ELF-1 (cell line): ENCODE measurements at places on chromosomes 16 and 17.
A peak's percentile ranks its signal among the peaks of the same experiment; 100 is the strongest.

DNA sequence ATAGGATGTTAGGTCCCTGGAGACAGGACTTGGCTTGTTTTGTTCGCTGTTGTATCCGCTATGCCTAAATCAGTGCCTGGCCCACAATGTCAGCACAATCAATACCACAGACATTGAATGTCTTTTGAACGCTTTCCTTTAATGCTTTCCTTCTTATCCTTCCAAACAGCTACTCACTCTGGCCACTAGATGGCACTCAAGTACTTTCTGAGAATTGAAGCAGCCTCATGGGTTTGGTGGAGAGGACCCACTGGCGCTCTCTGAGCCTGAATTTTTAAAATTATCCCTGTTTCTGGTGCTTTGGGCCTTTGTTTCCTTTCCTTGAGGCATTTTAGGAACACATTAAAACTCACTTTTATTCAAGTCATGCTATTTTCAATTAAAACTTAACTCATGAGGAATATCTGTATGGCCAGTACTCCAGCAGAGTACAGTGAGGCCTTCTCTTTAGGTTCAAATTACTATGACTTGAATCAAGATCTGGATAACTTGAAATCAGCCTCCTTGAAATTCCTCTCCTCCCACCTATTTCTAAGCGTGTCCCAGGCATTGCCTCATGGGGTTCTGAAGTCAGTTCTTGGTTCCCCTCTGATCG, 3.2 kb upstream of the NLRP1 start:
- DNase-seq = peak; percentile 48

- peak; percentile 24 for DNase-seq
These were observed 32.2 kb downstream of the DRC3 start for GRCh38 chr17:18004884-18005305.

DNA sequence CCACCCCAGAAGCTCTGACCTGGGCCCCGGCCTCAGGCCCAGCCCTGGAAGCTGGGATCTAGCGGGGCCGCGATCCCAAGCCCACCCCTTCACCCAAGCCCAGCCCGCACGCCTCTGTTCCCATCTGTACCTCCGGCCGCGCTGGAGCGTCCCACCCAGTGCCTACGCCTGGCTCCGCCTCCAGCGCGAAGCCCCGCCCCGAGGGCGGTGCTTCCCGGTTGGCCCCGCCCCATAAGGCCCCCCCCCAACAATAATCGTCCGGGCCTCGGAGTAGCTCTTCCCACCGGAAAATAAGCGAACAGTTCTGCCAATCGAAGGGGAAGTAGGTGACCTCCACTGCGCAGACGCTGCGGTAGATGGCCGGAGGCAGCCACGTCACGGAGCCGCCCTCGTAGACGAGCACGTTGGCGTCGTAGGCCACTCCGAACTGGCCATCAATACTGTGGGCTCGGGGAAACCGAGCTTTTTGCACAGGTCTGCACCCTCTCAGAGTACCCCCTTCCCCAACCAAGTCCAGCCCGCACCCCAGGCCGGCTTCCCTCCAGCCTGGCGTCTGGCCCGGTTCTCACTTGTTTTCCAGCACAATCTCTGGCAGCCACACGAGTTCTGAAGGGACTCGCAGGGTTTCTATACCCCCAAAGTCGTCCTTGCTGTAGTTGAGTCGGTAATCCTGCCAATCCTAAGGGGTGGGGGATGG, 1.1 kb downstream of the CHRNE start:
- DNase-seq = peak; percentile 68

GRCh38 chr16:69014811-69015210, 90.6 kb upstream of the HAS3 start:
- no peak for DNase-seq

- no peak for DNase-seq
These were observed 8.0 kb upstream of the KCNG4 start for GRCh38 chr16:84247844-84248243.

- no peak for DNase-seq
These were observed 14.7 kb upstream of the ZNF469 start for GRCh38 chr16:88368036-88368435.

GRCh38 chr16:70651524-70651923, 5.2 kb downstream of the IL34 start:
- no peak for DNase-seq

DNA sequence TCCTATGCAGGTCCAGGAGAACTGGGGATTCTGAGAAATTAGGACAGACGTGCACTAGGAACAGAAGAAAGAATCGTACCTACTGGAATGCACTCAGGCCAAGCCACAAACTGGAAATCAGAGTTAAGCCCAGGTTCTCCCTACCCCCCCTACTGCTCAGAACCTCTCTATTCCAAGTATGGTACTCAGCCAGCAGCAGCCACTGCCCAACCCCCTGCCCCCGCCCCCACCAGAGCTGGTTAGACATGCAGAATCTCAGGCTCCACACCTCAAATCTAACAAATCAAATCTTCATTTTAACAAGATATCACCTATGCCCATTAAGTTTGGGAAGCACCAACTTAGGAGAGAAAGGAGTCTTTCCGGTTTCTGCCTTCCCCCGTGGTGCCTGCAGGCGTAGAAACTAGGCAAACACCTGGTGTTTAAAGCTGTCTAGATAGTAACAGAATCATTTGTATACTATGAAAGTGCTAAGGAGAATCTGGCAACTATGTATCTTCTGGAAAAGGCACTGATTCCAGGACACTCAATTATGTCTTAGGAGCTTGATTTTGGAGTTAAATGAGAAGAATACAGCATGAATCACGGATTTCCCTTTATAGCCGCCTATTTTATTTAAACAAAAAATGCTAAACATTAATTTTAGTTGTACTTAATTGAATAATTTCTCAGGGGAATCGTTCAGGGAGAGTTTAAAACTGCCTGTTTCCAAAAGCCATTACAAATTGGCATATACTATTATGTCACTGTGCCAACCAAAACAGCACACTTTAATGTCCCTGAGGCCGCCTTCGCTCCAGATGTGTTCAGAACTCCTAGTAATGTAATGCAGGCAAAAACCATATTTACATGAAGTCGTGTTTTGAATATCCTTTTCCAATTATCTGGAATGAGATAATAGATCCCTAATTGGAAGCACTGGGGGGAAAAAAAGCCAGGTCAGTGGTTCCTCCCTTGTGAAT, 166.5 kb downstream of the STX8 start:
- peak; percentile 30 for DNase-seq

GRCh38 chr16:27803775-27804549, 254.0 kb downstream of the KATNIP start:
- DNase-seq = peak; percentile 16

DNA sequence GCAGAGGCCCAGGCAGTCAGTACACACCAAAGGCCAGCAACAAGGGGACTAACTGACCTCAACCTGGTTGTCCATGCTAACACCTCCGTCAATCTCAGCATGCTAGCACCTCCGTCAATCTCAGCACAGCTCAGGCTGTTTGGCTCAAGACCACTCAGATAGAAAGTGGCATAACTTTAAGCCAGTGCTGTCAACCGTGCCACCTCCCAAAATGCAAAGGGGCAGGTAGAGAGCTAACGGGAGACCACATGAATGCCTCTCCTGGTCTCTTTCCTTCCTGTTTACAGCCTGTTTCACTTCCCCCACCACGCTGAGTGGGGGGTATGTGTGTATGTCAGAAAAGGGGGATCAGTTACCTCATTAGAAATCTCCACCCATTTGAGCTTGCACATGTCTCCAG, 3.3 kb downstream of the UBTF start:
- DNase-seq = no peak

DNA sequence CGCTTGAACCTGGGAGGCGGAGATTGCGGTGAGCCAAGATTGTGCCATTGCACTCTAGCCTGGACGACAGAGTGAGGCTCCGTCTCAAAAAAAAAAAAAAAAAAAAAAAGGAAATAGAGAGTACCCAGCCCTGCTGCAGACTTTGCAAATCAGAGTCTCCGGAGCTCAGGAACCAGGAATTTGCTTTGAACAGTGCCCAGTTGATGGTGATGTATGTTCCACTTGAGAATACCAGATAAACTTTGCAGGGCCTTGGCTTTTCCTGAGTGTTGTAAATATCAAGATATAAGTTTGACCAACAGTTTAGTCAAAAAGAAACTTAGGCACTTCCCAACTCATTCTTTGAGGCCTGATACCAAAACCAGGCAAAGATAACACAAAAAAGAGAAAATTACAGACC, 30.6 kb upstream of the MAP3K14 start:
- DNase-seq = no peak

- no peak for DNase-seq
These were observed 419.0 kb upstream of the CDH11 start for GRCh38 chr16:65540901-65541300.

- no peak for DNase-seq
These were observed 16.4 kb upstream of the HERPUD1 start for GRCh38 chr16:56915336-56916119.

GRCh38 chr17:36825113-36825512, 112.2 kb upstream of the LHX1 start:
- no peak for DNase-seq

DNA sequence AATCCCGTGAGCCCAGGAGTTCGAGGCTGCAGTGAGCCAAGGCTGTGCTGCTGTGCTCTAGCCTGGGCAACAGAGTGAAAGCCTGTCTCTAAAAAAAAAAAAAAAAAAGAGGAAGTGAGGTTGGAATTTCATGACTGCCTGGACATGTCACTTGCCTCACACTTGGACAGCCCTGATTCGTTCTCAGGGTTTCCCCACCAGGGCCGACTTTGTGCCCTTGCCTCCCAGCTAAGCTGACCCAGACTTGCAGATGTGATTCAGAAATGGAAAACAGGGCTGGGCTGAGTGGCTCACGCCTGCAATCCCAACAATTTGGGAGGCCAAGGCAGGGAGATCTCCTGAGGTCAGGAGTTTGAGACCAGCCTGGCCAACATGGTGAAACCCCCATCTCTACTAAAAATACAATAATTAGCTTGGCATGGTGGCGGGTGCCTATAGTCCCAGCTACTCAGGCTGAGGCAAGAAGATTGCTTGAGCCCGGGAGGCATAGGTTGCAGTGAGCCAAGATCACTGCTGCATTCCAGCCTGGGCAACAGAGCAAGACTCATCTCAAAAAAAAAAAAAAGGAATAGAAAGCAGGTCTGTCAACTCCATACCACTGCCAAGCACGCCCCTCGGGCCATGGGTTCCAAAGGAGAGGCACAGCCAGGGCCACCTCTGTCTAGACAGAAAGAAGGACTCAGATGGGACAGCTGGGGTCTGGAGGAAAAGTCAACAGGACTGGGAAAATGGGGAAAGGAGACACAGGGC, 46.9 kb downstream of the SOCS1 start:
- DNase-seq = peak; percentile 19

DNA sequence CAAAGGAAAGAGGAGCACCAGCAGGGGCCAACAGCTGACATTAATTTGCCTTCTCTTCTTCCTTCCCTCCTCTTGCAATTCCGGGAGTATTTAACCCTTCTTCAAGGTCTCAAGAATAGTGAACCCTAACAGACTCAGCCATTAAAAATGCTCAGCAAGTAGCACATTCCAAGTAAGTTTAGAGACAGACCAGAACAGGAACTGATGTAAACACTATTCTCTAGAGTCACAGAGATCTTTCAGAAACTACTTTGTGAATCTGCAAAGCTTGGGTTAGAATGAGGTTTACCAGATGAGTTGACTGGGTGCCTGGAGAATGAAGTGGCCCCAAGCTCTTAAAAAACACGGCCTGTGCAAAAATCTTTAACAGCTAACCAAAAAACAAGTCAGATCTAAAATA, 50.9 kb downstream of the TEX2 start:
- no peak for DNase-seq

GRCh38 chr17:45364531-45365390, 47.9 kb upstream of the MAP3K14 start:
- peak; percentile 92 for DNase-seq

DNA sequence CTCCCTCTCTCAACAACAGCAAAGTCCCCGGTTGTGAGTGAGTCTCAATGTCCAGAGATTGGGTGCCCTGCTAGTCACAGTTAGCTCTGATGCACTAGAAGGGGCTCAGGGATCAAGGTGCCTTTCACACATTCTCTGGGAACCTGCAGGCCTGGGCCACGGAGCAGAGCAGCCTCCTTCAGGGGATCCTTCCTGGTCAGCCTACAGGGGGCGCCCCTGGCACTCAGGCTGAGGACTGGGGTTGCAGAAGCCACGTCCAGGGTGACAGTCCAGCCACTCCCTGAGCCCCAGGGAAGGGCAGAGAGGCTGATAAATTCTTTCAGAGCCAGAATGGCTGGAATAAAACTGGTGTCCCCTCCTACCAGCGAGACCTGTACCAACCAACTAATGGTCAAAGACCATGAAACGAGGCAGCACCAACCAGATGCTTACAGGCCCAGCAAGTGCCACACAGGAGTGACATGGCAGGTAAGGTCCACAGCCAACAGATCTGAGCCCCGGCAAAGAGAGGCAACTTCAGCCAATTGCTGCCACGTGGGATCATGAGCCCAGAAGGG, 43.5 kb downstream of the ST3GAL2 start:
- peak; percentile 85 for DNase-seq

- DNase-seq = no peak
These were observed 525.2 kb upstream of the PSMD7 start for GRCh38 chr16:73771196-73772064.

DNA sequence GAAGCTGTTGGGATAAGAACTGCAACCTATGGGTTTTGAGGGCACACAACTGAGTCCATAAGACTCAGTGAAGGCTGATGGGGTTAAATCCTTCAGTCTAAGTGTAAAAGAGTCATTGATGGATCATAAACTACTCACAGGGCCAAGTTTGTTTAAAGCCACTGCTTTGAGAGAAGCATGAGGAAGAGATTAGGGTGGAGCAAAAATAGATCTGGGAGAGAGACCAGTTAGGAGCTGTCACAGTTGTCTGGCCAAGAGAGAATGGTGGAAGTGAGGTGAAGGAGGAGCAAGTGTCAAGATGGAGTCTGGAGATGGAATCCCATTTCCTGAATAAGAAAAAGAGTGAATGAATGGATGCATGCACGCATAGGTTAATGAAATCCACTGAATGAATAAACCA, 379.1 kb upstream of the CDH11 start:
- no peak for DNase-seq

DNA sequence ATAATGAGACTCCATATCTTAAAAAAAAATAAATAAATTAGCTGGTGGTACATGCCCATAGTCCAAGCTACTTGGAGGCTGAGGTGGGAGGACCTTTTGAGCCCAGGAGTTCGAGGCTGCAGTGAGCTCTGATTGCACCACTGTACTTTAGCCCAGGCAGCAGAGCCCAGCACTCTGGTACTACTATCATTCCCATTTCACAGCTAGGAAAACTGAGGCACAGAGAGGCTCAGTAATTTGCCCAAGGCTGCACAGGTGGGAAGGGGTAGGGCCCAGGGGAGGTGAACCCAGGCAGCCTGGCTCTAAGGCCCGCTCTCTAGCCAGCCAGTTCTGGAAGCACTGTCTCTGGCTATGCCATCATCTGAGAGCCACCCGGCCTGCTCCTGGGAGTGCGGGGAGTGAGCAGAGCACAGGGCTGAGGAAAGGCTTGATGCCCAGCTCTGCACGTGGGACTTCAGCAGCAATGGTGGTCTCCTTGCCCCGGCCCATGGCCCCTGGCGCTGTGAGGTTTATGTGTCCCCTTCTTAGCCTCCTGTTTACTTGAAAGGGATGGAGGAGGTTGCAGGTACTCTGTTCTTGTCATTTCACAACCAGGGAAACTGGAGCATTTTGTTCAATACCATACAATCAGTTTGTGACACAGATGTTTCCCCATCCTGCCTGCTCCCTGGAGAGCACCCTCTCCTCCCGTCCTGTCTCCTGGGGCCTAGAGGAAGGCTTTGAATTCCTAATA, 222.3 kb downstream of the KATNIP start:
- DNase-seq = no peak
